ENCODE measurements at places on chromosomes 2 and 18.

GRCh38 chr2:36413218-36413617, 57.6 kb downstream of the CRIM1 start:
- no peak for DNase-seq

DNA sequence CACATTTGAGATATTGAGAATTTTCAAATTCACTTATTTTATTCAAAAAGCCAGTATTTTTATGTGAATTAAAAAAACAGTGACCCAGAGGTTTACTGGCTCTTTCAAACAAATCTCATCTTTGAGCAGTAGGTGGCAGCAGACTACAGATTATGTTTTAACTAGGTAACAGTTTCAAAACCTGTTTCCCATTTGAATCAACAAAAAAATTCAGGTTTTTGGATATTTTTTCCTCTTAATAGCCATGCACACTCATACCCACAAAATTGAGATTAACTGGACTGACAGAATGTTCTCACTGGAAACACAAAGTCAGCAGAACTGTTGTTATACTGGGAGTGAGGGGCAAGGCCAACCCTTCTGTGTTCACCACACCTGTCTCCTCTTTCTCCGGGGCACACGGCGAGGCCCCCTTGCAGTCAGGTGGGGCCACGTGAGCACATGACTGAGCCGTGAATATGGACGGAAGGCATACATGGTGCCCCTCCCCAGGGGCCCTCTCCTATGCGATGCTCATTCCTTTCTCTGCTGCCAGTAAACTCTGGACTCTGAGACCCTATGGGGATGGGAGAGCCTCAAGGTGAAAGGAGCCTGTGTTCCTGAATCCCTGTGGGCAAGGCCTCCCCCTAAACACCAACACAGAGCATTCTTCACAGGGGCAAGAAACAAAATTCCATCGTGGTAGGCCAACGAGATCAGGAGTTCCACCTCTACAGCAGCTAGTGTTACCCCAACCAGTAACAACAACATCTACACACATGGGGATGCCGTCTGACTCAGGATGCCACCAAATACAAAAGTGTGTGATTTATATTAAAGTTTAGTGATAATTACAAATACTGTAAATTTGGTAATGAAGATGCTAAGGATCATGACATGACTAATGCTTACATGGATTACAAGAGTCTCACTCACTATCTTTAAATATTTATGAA, 80.4 kb downstream of the LPIN2 start:
- DNase-seq = peak; percentile 67

DNA sequence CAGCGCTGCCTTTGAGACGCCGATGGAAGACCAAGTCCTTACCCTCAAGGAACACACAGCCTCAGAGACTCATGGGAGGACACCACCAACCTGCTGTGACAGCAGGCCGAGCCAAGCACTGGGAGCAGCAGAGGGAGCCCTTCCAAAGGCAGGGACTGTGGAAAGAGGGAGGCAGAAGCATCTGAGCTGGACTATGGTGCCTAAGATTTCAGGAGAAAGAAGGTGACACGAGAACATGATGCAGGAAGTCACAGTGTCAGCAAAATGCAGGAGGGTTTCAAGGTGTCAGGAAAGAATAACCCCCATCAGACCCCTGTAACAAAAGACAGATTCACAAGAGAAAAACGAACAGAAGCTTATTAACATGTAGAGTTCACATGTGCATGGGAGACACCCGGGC, 24.2 kb upstream of the COX7A2L start:
- DNase-seq = no peak

DNA sequence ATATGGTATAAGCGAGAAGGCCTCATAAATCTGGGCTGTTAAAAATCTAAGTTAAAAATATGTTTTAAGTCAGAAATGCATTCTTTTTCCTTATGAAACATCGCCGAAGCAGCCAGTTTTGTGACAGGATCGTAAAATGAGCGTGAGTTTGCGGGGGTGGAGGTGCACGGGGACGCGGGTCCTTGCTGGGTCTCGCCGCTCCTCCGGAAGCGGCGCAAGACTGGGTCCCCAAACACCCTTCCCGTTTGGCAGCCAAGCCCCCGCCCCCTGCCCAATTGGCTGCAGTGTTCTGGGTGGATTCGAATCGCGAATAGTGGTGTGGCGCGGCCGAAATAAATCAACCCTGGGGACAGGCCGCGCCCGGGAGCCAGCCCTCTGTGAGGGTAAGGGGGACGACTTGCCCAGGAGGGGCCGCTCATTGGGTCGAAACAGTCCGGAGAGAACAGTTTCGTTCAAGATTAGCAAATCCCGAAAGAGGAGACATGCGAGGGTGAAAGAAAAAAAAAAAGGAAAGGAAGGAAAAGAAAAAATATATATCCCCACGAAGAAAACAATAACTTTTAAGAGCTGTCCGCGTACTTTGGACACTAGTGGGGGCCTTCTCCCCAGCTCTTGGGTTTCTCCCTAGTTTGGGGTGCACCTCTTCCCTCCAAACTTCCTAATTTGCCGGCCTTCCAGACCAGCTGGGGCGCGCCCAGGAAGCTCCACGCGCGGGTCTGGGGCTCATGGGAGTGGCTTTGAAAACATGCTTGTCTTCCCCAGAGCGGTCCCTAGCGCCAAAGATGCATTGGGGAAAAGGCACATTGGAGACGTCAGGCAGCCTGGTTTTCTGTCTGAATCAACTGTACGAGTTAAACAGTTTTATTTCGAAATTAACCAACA, 3.1 kb upstream of the GATA6 start:
- no peak for DNase-seq

DNA sequence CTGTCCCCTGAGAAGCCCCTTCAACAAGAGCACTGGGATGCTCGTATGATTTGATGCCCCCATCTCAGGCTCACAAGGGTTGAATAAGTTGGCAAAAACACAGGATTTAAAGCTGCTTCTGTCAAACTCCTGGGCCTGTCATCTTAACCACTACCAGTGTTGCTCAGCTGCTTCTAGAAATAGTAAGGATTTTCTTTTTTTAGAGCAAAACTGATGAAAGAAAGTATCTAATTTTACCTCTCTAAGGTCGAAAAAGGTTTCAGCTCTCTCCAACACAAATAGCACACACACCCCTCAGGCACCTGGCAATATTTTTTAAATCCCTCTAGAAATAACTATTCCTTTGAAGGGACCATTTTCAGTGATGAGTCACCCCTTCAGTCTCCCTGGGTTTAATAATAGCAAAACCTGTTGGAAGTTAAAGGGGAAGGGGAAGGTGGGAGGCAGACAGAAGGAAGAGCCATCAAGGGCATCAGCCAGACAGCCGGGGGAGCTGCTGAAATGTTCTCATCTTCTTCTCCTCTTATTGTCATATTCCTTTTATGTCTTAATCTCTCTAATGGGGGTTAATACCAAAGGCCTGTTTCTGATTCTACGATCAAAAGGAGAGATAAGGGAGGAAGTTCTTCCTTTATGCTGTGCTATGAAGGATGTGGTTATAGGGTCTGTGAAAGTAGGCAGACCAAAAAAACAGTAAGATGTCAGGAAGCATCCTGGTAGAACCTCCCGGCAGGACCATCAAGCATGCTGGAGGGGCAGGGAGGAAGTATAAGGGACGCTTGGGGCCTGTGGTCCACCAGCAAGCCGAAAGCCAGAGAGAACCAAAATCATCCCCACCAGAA, 31.9 kb upstream of the SLC35G4 start:
- DNase-seq = no peak

DNA sequence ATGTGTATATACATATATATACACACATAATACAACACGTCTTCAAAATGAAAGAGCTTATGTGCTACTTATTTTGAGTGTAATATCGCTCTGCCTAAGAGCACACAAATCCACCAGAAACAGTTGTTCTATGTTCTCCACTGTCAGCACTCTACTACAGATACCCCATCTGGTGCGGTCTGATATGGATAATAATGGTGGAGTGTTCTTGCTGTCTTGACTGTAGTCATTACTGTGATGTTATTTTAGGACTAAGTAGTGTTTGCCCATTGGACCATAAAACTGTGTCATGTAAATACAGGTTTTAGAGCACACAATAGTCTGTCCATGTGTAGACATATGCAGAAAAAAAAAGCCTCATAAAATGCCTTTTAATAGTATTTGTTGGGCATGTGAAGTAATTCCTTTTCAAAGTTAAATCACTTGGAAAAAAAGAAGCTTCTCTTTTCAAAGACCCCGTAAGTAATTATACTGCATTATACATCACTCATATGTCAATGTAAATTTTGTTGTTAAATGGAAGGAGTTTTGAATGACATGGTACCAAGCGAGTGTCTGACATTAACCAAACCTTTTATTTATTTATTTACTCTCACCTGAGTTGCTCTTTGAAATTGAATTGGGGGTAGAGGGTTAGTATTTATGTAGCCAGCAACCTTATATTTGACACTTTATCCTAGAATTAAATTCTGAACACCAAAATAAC, 1249.2 kb upstream of the ZEB2 start:
- no peak for DNase-seq

GRCh38 chr2:237480988-237481525, 6.0 kb upstream of the MLPH start:
- DNase-seq = no peak

Measured in amniotic stem cell (primary cell).